ENCODE measurements at places on chromosomes 3 and 15. TPM values are rescaled to one million over a fixed set of nuclear protein-coding genes. Genes with fewer than 3 reads are reported as not detected.

DNA sequence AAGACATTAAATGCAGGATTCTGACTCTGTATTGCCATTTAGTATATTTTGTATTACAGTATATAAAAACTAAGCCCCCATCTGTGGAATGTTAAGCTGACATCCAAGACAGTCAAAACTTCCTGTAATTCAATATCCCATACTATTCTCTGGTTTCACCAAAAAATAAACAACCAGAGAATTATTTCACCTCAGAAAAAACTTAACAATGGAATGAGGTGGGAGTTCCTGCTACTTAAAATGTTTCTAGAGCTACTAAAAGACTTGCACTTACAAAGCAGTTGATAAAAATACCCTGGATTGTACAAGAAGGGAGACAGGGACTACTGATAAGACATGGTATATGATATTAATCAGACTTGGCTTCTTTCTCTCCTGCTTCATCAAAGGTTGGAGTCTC is 8.3 kb downstream of the ARL13B start:
- no peak for DNase-seq

GRCh38 chr3:62835554-62836236 is 39.5 kb downstream of the CADPS start:
- DNase-seq, result no peak

DNA sequence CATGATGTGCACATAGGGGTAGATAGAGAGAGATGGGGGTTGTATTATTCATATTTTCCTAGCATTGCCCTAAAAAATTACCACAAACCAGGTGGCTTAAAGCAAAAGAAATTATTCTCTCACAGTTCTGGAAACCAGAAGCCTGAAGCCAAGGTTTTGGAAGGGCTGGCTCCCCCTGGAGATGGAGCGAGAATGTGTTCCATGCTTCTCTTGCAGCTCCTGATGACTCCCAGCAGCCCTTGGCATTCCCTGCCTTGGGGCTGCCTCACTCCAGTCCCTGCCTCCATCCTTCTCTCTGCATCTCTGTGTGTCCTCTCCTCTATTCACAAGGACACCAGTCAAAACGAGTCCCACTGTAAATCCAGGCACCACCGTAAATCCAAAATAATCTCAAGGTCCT is 91.5 kb upstream of the FAM174B start:
- no peak for DNase-seq

DNA sequence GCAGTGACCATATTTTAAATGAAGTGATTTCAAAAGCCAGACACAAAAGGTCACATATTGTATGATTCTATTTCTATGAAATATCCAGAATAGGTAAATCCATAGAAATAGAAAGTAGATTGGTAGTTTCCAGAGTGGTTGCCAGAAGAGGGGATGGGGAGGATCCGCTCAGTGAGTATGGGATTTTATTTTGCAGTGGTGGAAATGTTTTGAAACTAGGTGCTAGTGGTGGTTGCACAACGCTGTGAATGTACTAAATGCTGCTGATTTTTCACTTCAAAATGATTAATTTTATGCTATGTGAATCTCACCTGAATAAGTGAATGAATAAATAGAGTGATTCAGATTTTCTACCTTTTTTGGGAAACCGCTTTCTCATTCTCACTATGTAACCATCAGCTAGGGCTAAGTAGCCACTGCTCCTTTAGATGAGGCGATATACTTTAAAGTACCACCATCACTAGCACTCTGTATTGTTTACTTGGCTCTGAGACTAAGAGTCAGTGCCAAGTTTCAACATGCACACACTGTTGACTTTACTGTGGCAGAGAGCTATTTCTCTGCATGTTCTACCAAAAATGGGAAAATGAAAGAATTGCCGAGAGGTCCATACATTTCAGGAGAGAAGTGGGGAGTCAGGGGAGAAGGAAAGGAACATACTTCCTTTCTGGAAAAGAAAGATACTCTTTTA is 90.7 kb upstream of the GOLIM4 start:
- peak; percentile 50 for DNase-seq

- no peak for DNase-seq
Measured at GRCh38 chr15:88932875-88933330, 19.7 kb upstream of the MFGE8 start.

DNA sequence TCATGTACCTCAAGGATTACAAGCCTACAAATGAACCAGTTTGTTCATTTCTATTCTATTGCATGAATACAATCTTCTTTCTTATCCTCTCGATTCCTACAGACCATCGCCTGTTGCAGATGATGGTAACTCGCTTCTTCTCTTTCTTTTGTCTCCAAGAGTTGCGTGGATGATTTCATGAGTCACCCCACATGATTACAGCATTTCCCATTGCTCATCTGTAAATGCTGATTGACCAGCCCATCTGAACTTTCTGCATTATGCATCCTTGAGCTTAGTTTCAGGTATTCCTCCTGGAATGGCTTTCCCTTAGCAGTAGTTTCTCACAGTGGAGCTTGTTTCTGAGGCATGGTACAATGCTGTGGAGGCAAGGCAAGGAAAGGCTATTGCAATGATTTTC is 109.6 kb upstream of the TOPAZ1 start:
- no peak for DNase-seq

GRCh38 chr3:126052196-126053058 is 31.5 kb downstream of the SLC41A3 start:
- DNase-seq, result no peak

GRCh38 chr15:30903497-30904187 is at the start of gene FAN1:
Gene FAN1 (plus strand): TSS chr15:30903915. CDS start chr15:30904664, 749 bp downstream.
- peak; percentile 95 for DNase-seq

DNA sequence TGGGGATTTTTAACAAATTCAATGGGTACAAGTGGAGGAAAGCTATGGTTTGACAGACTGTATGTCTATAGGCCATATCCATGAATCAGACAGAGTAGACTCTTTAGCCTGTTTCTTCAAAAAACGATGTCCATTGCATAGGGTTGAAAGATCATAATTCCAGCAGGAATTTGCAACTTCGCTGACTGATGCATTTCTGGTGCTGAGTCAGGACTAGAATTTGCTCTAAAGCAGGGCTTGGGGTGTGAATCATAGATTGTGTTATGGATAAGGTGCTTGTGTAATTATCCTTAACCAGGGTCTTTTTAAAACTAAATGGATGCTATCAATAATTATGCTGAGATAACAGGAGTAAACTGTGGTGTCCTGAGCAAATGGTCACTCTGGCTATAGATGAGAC is 200.4 kb upstream of the TBC1D5 start:
- DNase-seq, result no peak

The RSRC1 gene
- 7.5 TPM for total RNA-seq

DNA sequence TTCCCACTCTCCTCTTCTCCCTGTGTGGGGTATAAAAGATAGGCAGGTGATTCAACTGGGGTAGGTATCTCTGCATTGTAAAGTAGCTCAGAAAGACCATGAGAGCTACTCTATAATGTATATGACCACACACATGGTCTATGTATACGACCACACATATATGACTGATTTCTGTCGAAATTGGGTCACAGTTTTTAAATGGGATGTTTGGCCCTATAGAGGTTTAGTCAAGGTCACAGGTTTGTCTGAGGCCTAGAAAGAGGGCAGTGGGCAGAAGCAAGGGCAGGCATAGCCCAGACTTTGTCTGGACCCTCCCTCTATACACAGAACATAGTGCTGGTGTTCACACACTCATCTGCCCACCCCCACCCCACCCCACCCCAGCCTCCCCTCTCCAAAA is 4.4 kb downstream of the LAMP3 start:
- no peak for DNase-seq

The OR5K1 gene
- total RNA-seq, result not detected

DNA sequence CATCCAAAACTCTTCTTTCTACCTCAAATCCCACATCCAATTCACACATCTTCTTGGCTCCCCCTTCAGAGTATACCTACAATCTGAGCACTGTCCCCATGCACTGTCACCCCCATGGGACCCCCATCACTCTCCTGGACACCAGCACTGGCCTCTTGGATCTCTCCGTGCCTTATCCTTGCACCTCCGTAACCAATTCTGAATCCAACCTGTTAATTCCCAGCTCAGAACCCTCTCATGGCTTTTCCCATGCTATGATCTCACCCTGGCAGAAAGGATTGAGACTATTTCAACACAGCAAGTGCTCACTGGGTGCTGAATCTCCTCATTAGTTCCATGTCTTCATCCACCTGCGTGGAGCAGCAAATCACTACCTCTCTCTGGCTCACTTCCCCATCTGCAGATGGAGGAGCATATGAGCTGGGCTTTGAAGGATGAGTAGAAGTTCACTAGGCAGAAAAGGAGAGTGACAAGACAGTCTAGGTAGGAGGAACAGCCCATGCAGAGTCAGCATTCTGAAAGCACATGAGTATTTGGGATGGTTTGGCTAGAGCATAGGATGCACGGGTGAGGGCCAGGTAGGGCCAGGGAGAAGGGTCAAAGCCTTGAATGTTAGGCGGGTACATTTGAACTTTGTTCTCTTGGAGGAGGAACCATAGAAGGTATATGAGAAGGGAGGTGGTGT is 48.7 kb downstream of the SLC6A6 start:
- DNase-seq, result no peak

DNA sequence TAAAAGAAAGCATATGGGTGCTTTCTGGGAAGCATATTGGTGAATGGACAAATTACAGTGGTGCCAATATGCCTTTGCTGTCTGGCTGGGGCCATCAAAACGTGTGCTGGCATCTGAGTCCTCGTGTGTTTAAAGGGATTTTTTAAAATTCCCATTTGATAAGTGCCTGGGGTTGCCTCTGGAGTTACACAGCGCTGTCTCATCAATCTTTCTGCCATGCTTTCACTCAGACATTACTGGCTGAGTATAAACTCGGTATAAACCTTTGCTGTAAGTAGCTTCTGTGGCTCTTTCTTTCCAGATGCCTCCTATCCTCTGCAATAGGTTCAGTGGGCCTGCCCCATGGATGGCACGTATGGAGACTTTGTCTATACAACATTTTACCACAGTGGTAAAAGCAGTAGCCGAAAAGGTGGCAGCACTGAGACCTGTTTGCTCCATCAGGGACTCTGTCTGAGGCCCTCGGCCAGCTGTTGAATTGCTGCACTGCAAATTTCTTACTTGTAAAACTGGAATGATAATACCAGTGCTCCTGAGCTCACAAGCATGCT is 195.5 kb downstream of the LPP start:
- DNase-seq, result no peak

GRCh38 chr15:58520464-58520863 is 88.7 kb downstream of the LIPC start:
- no peak for DNase-seq

DNA sequence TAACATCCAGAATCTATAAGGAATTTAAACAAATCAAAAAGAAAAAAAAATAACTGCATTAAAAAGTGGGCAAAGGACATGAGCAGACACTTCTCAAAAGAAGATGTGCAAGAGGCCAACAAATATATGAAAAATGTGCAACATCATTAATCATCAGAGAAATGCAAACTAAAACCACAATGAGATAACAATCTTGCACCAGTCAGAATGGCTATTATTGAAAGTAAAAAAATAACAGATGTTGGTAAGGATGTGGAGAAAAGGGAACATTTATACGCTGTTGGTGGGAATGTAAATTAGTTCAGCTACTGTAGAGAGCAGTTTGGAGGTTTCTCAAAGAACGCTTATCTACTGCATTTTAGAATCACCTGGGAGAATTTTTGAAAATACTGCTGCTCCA is 186.1 kb downstream of the OTOL1 start:
- no peak for DNase-seq

The TRIM59 gene
- 0.25 TPM for total RNA-seq

- no peak for DNase-seq
Measured at GRCh38 chr3:177647876-177648275, 450.6 kb upstream of the TBL1XR1 start.

GRCh38 chr3:84601303-84601702 is 357.5 kb upstream of the CADM2 start:
- DNase-seq, result no peak

DNA sequence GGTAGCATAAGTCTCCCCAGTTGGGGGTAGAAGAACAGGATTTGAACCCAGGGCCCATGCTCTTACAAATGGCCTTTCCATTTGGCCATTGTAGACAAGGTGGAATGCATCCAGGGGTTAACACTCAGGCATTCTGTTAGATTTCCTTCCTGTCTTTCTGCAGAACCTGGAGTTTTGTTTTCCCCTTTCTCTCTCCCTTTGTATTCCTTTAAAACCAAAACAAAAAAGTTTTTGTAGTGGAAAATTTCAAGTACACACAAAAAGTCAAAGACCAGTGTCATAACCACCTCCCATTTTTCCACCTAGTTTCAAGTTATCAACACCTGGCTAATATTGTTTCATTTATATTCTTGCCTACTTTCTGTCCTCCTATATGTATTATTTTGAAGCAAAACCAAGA is 26.0 kb downstream of the FRMD4B start:
- DNase-seq, result no peak

The PROS1 gene
- 147 TPM for total RNA-seq

The CHAC1 gene
- total RNA-seq, result 1.1 TPM

DNA sequence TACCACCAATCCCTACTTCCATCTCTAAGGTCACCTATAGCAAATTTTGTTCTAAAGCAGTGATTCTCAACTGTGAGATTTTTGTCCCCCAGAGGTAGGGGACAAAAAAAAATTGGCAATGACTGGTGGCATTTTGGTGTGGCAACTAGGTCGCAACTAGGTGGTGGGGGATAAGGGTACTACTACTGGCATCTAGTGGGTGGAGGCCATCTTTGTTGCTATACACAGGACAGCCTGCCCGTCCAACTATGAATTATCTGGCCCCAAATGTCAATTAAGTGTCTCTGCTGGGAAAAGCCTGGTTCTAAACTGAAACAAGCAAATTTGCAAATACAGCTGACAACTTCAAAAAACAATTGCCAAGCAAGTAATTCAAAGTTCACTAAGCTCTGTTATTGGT is 1.4 kb downstream of the MTMR10 start:
- DNase-seq, result no peak

GRCh38 chr3:96430079-96430478 is 384.3 kb upstream of the EPHA6 start:
- no peak for DNase-seq

GRCh38 chr3:37670961-37671483 is 190.7 kb upstream of the CTDSPL start:
- peak; percentile 65 for DNase-seq

- DNase-seq, result no peak
Measured at GRCh38 chr15:41133454-41133853, 17.4 kb upstream of the INO80 start.

The EXD1 gene
- total RNA-seq, result not detected

The IRAK2 gene
- total RNA-seq, result 4.5 TPM

DNA sequence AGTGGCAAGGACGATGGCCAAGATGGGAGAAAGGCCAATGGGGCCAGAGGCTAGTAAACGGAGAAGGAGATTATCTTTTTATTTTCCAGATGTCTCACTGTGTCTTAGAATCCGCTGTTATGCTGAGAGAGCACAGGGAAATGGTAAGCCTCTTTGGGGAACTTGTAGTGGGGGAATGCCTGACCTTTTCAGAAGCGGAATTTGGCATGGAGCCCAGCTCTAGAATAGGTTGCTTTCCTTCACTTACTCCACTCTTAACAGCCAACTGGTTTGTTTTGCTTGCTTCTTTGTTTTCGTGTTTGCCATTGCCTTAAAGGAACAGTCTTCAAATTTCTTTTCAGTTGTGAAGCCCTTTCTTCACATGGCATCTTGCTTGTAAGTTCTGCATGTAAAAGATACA is 316.2 kb upstream of the THRB start:
- no peak for DNase-seq

Measured in left lobe of liver (tissue), 2 donors.